ENCODE measurements at places on chromosomes 3 and 15.

DNA sequence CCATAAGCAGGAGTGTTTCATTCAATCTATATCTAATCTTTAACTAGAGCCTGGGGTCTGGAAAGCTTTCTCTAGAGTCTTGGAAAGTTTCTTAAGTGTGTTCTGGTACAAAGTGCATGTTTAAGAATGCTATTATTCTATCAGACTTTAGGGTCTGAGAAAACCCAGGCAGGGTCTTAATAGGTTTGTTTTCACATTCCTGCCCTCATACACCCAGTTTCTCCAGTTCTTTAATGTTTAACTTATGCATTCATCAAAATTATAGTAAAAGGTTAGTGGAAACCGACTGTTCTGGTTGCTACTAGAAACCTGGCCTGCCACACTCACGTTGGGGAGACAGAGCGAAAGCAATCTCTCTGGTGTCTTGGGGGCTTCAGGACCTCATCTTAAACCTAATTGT lies 102.9 kb upstream of the WDR72 start:
- no peak for DNase-seq

DNA sequence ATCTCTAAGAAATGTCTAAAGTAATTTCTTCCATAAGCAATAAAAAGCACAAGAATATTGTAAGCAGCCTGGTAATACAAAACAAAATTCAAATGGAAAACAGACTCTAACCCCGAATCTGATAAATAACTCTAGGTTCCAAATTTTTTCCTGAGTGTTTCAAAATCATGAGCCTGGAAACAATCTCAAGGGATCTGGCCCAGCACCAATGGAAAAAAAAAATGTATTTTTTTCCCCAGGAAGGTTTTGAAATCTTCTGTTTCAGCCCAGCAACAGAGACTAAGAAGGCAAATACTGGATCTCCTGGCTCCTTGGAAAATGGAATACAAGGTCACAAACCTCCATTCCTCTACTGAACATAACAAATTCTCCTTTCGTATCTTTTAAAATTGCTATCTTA lies 13.0 kb downstream of the TBC1D2B start:
- DNase-seq, result no peak

DNA sequence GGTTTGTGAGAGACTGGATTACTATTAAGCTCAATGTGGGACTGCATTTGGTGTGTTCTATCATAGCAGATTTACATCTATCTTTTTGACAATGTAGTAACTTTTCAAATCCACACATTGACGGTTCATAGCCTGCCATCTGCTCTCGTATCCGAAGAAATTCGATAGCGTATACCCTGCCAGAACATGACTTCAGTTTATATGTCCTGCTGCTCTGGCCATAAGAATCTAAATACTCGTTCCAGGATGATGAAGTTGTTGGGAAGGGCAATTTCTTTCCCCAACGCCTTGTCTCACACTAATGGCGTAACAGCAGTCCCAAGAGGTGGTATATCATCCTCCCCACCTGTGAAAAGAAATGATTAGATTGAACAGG lies 180.0 kb downstream of the LSAMP start:
- DNase-seq, result no peak

DNA sequence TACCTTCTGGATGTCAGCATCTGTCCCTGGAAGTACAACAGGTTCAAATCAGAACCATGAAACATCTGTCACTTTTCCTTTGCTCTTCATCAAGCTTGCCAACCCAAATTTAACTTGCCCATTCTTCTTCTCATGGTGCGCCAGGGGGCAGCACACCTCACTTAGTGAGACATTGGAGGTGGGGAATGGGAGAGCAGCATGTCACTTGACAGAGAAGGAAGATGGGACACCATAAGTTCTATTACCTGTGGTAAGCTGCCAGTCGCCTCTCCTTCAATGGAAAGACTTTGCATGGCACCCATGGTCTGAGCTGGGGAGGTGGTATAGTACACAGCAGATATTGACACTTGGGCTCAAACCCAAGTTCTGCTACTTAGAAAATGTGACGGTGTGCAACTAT lies 2.9 kb downstream of the SCN5A start:
- no peak for DNase-seq

GRCh38 chr3:124557-125179 lies 71.9 kb upstream of the CHL1 start:
- no peak for DNase-seq

- no peak for DNase-seq
These were observed 2.9 kb downstream of the ZNF385D start for GRCh38 chr3:21747966-21748555.

DNA sequence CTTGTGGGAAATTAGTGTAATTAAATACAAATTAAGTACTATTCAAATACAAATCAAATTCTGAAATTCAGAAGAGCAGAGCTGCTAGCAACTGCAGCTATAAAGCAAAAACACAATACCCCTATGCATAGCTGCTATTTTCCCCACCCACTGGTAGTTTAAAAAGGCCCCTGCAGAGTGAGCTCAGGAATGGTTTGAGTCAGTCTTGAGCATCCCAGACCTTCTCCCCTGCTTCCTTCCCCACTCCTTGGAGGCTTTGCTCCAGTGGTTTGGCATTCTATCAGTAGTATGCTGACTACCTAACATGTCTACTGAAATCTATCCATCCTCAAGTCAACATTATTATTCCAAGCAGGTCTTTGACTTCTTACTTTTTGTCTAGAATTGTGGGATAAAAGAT lies 53.0 kb downstream of the EFHB start:
- no peak for DNase-seq

- no peak for DNase-seq
These were observed 122.4 kb downstream of the NR1D2 start for GRCh38 chr3:24067483-24067882.

DNA sequence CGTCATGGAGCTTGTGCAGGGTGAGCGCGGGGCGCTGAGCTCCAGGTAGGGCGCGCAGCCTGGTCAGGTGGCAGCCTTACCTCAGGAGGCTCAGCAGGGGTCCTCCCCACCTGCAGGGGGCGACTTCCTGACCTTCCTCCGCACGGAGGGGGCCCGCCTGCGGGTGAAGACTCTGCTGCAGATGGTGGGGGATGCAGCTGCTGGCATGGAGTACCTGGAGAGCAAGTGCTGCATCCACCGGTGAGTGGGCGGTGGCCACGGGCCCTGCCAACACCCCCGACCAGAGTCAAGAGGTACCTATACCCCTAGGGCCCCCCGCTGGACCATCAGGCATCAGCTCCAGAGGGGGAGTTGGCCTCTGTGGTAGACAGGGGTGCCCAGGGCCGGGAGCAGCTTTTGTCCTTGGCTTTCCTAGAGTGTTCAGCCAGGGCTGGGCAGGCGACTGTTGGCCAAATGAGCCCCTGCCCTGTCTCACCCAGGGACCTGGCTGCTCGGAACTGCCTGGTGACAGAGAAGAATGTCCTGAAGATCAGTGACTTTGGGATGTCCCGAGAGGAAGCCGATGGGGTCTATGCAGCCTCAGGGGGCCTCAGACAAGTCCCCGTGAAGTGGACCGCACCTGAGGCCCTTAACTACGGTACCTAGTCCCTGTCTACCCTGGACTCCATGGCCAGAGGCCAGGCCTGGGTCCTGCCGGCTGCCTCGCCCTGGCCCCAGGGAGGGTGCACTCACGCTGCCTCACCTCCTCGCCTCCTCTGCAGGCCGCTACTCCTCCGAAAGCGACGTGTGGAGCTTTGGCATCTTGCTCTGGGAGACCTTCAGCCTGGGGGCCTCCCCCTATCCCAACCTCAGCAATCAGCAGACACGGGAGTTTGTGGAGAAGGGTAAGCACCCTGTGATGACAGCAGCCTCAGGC lies 9.1 kb downstream of the FES start:
- DNase-seq, result no peak

DNA sequence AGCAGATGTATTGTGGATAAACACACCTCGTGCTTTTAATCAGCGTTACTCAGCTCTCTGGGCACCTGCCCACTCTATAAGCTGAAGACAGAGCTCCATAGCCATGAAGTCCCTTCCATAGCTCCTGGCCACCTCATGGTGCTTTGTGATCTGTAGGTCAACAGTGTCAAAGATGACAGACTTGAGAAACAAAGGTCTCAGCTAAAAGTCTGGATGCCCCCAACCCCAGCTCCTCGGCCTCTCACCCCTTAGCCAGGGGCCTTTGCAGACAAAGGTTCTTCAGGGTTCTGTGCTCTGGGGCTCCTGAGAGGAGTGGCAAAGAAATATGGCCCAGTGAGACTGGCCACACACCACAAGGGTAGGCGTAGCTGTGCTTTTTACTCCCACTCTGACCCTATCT lies 168.6 kb downstream of the KLF13 start:
- no peak for DNase-seq

- no peak for DNase-seq
These were observed 28.4 kb downstream of the PML start for GRCh38 chr15:74022706-74023470.

DNA sequence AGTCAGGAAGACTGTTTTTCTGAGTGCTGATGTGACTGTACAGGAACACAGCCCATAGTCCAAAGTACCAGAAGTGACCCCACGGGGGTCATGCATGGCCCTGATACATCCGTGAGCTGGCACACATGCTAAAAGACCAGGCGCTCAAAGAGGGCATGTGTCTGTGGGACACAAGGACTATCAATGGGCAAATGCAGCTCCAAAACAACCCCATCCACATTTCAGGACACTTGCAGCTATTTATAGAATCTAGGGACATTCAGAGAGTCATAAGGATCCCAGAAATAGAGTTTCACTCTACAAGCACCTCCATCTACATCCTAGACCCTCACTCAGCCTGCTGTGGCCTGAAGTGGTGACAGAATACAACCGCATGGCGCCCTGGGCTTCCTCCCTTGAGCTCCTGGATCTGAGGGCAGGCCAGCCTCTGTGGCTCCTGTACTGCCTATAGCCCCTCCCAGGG lies 17.0 kb downstream of the SLC25A20 start:
- DNase-seq, result no peak

- no peak for DNase-seq
These were observed 19.6 kb upstream of the CSPG4 start for GRCh38 chr15:75732177-75732808.

GRCh38 chr15:63218100-63218808 lies 28.8 kb downstream of the RAB8B start:
- DNase-seq, result no peak

- DNase-seq, result no peak
These were observed 27.9 kb upstream of the SCN10A start for GRCh38 chr3:38843898-38844297.

GRCh38 chr3:69181592-69182211 lies 59.3 kb upstream of the LMOD3 start:
- no peak for DNase-seq

- no peak for DNase-seq
These were observed 38.8 kb upstream of the MLF1 start for GRCh38 chr3:158532099-158532734.

DNA sequence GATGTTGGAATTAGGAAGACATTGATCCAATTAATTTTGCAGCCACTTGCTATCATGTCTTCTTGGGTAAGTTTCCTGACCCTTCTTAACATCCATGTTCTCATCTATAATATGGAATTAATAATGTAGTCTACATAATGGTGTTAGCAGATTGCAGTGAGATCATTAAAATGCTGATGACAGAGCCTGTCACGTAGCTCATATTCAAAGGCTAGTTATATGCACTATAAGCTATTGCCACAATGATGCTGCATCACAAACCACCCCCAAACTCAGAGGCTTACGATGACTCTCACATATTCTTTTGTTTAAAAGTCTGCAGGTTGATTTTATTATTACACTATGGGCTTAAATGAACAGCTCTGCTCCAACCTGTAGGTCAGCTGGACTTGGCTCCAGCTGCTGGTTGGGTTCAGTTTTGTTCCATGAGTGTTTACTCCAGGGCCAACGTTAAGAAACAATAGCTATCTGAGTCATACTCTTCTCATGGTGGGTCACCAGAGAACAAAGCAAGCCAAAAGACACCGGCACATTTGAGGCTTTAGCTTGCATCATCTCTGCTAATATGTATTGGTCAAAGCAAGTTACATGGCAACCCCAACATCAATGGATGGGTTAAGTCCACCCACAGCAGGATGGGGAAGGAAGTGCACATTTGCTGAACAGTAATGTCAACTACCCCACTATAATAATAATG lies 250.0 kb upstream of the SLCO3A1 start:
- DNase-seq, result no peak

- no peak for DNase-seq
These were observed 10.5 kb downstream of the C3orf62 start for GRCh38 chr3:49266410-49267095.

DNA sequence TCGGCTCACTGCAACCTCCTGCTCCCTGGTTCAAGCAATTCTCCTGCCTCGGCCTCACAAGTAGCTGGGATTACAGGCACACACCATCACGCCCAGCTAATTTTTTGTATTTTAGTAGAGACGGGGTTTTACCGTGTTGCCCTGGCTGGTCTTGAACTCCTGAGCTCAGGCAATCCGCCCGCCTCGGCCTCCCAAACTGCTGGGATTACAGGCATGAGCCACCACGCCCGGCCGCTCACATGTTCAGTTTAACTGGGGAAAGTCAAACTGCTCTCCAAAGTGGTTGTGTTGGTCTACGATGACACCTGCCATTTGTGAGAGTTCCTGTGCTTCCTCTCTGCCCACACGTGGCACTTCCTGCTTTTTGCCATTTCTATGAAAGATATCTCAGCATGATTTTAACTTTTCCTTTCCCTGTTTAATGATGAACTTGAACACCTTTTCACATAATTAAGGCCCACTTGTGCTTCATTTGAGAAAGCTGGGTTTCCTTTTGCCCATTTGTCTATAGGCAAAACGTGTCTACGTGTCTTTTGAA lies 877 bp upstream of the GP5 start:
- DNase-seq, result no peak

- no peak for DNase-seq
These were observed 765.0 kb downstream of the IGSF11 start for GRCh38 chr3:118269537-118270125.

DNA sequence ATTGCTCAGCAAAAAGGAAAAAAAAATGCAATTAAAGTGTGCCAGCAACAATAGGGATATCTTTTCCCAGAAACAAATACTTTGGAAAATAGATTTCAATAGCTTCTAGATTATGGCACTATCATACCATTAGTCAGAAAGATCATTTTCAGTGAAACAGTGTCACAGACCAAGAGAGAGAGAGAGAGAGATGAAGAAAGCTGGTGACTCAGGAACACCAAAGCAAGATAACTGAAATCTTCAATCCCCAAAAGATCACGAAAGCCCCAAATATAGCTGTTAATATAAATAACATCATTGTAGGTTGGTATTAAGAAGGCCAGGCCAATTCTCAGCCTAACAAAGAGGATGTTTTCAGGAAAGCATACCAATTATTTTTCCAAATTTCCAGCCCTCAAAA lies 57.4 kb downstream of the ZIC4 start:
- DNase-seq, result no peak

- no peak for DNase-seq
These were observed 44.3 kb upstream of the PLAAT1 start for GRCh38 chr3:193196746-193197145.

DNA sequence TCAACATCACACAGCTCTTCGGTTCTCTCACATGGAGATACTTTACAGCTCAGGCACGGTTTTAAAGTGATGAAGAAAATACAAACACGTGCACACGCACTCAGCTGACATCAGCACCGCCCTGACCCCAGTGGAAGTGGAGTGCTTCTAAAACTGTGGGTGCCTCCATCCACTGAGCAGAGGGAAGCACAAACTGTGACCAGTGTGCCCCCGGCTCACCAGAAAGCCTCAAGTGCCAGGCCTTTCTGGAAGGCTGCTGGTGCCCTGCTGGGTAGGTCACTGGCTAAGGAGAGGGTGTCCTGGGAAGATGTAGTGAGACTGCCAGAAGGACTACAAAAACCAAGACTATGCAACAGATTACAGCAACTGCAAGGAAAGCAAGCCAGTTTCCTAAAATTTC lies 78.5 kb downstream of the OCA2 start:
- DNase-seq, result no peak

GRCh38 chr3:177424521-177424920 lies 227.2 kb upstream of the TBL1XR1 start:
- DNase-seq, result no peak

Measured in DMS79 (cell line).